D721Med (cell line): ENCODE measurements at places on chromosomes 3 and 15.

DNA sequence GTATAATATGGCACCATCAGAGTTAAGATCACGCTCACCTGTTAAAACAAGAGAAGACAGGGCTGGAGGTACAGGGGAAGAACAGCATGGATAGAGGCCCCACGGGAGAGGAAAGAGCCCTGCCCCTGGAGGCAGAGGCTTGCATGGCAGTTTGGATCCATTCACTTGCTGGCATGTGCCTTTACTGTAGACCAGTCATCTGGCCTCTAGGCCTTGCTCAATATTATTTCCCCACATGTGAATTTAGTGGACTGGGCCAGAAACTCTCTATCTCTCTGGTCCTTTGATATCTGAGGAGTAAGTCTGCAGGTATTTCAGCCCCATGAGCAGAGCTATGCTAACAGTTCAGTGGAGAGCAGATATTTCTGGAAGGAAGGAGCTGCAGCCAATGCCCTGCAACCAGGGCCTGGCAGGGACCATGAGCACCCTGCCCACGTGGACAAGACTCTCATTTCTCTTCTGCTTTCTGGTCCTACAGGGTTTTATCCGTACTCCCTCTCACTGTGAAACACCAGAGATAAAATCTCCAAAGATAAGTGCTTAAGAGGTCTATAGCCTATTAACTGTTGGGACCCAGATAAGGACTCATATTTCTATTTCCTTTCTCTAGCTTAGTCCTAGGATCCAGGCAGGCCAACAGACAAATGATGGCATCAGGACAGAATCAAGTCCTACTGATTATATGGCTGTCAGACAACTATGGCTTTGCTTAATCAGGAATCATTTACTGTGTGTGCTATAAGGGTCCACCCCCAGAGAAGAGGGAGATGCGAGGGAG, 65.0 kb downstream of the CLDN11 start:
- no peak for DNase-seq

GRCh38 chr3:32843510-32844321, 25.9 kb downstream of the TRIM71 start:
- peak; percentile 75 for DNase-seq

GRCh38 chr3:142003291-142003690, 126.8 kb downstream of the ATP1B3 start:
- DNase-seq, result no peak

- DNase-seq, result no peak
Observed at GRCh38 chr3:101719604-101720185, 4.7 kb upstream of the CEP97 start.

GRCh38 chr3:61438253-61439121, 122.9 kb upstream of the PTPRG start:
- no peak for DNase-seq

- no peak for DNase-seq
Observed at GRCh38 chr3:31724651-31725050, 191.9 kb downstream of the STT3B start.

DNA sequence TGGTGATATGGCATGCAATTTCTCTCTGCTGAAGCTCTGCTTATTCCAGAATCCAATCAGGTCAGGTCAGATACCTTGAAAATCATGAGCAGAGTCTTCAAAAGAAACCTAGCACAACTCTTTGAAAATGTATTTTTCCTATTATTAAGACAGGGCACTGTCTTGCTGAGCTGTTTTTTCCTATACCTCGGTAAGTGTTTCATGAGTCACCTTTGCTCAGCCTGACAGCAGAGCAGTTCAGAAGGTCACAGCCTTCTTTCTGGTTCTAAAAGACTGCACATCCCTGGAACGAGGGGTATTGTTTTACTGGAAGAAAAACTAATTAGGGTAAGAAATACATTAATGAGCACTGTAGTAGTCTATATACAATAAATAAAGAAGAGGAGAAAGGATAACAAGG, 422.0 kb downstream of the SOX2 start:
- DNase-seq, result no peak

DNA sequence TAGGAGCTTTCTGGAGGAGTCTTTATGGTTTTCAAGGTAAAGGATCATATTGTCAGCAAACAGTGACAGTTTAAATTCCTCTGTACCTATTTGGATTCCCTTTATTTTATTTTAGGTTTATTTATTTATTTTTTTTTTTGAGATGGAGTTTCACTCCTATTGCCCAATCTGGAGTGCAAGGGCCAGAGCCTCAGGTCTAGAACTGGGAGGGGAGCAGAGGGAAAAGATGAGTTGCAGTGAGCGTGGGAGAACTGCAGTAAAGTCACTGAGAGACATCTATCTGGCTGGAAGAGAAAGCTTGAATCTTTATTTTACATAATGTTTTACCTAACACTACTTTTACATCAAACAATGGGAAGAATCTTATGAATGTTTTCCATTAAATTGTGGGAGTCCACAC, 49.5 kb upstream of the GK5 start:
- no peak for DNase-seq

DNA sequence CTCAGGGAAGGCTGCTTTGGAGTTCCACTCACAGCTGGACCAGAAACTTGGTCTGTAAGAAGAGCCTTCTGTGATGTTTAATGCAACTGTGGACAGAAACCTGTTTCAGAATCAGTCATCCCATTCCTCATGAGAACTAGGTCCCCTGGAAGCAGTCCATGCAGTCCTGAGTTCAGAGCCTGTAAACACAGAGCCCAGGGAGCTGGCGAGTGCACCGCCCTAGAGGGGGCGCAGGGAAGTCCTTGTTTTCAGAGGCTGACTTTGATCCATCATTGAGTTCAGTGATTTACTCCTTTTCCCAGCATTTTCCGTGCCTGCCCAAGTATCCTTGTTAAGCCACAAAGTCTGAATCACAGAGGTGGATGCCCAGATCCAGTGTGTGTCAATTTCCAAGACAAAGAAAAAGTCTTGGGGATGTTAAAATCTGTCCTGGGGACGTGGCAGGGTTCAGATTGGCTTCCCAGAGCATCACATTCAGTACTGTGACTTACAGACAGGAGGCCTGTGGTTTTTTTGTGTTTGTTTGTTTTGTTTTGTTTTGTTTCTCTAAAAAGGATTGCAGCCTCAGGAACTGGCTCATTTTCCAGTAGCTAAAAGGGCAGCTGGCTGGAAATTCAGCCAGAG, 9.8 kb upstream of the TXNRD3 start:
- no peak for DNase-seq

- no peak for DNase-seq
Observed at GRCh38 chr3:139928708-139929505, 6.1 kb upstream of the CLSTN2 start.

- DNase-seq, result no peak
Observed at GRCh38 chr3:197260491-197261163, 37.8 kb downstream of the DLG1 start.

DNA sequence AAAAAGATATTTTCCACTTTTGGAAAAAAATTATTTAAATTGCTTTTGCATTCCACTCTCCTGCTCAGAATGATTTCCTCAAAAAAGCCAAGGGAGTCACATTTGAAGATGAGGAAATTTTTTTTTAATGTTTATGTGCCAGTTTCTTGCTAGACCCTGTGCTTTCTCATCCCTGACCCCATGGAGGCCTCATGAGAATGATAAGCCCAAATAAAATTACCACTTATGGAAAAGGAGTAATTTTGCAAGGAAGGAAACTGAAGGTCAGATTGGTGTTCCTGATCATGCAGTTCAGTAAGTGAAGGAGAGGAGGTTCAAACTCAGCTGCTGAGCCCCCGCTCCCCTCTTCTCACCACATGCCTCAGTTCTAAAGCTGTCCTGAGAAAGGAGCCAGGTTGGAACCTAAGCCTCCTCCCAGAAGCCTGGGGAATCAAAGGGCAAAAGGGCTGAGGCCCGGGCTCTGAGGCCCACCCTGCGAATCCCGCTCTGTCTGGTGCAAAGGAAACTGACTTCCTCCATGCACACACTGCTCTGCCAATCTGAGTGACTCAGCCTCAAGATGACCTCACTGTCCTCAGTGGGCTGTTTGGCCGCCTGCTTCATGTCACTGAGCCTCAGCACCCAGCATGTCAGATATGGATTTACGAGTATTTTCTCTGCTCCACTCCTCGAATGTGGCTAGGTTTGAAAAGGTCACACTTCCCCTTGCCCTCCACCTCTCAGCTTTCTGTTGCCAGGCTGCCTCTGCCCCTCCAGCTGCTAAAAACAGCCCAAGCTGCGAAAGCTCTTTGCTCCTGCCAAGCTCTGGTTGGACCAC, 56.9 kb upstream of the FLNB start:
- DNase-seq, result no peak

GRCh38 chr15:60695713-60696522, 217.0 kb upstream of the ICE2 start:
- no peak for DNase-seq

DNA sequence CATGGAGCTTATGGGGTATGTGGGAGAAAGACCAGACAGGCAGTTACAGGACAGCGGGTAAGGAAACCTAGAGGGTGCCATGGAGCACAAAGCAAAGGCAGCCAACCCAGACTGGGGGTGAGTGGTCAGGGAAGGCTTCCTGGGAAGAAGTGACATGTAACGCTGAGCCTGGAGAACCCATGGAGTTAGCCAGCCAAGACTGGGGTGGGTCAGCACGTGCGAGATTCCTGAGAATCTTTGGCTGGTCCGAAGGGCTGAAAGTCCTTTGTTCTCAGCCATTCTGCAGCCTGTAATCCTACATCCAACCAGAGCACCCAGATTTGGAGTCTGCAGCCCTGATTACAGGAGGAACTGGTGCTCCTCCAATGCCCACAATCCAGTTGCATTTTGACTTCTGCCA, 120.1 kb upstream of the WNT5A start:
- no peak for DNase-seq

GRCh38 chr3:135911110-135911509, 54.4 kb upstream of the PPP2R3A start:
- DNase-seq, result no peak

DNA sequence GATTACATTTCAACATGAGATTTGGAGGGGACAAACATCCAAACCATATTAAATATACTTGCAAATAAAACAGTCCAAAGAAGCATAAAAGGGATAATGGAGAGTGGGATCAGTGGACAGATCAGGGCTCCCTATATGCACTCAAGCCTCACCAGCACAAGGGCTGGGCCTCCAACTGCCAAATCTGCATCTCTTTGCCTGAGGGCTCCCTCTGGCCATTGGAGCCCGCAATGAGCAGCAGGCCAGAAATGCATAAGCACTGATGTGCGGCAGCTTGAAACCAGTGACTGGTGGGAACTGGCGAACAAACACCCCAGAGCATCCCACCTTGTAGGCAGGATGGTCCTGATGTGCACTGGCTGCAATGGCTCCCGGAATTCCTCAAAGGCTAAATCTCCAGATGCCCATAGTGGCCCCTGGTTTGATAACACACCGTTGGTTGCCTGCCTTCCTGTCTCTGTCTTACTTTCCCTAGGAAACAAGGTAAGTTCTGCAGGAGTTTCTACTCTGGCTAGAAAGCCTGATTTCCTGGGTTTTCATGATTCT, 55.9 kb upstream of the POMGNT2 start:
- DNase-seq, result no peak

GRCh38 chr3:36282766-36283165, 97.5 kb upstream of the STAC start:
- no peak for DNase-seq

- no peak for DNase-seq
Observed at GRCh38 chr3:69252631-69253030, 130.2 kb upstream of the LMOD3 start.

GRCh38 chr15:72790302-72790910, 6.8 kb upstream of the ADPGK start:
- no peak for DNase-seq

- DNase-seq, result no peak
Observed at GRCh38 chr3:69359339-69359893, 26.5 kb downstream of the FRMD4B start.

GRCh38 chr15:65286069-65286703, 497 bp downstream of the PARP16 start:
- no peak for DNase-seq

GRCh38 chr3:191901741-191902140, 440.8 kb downstream of the PYDC2 start:
- no peak for DNase-seq

- no peak for DNase-seq
Observed at GRCh38 chr3:18233987-18234716, 191.0 kb downstream of the SATB1 start.

GRCh38 chr3:65186268-65186667, 498.5 kb upstream of the ADAMTS9 start:
- DNase-seq, result no peak

- no peak for DNase-seq
Observed at GRCh38 chr3:36741285-36741684, 23.1 kb downstream of the DCLK3 start.

GRCh38 chr15:51170882-51171633, 76.4 kb upstream of the TNFAIP8L3 start:
- no peak for DNase-seq

DNA sequence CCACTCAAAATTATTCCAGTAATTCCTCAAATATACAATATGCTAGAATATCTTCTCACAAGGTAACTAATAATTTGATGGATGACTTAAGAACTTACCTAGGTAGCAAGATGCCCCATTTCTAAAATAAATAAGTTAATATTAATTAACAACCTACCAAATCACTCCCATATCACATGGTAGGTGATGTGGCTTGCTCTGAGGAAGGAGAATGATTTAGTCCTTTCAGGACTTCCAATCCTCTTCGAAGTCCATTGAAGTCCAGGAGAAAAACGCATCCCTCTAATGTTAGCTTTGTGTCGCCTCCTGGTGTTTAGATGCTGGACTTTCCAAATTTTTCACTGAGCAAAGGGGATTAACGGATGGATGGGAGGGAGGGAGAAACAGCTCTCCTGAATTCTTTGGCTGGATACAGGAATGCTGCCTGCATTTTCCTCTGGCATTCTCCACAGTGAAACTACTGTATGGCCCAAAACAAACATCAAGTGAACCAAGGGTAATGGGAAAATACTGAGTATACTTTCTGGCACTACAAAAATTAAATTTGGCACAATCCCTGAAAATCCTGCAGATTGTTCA, 58.6 kb downstream of the PRICKLE2 start:
- no peak for DNase-seq

DNA sequence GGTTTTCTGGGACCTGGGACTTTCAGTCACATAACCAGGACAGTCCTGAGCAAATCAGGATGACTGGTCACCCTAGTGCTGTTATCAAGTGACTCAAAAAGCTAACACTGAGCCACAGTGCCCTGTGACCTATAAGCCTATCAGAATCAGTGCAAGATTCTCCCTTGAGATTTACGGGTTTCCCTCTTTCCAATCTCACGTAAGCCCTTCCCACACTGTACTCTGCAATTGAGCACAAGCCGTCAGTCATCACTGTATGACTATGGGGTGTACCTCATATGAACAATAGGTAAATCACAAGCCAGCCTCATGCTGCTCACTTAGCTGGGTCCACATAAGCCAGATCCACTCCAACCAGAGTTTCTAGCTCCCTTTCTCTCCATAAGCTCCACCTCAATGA, 21.0 kb upstream of the CLDN18 start:
- DNase-seq, result no peak

- DNase-seq, result no peak
Observed at GRCh38 chr15:26887926-26888666, 21.2 kb downstream of the GABRA5 start.

- DNase-seq, result no peak
Observed at GRCh38 chr3:66312039-66312438, 91.2 kb downstream of the SLC25A26 start.

DNA sequence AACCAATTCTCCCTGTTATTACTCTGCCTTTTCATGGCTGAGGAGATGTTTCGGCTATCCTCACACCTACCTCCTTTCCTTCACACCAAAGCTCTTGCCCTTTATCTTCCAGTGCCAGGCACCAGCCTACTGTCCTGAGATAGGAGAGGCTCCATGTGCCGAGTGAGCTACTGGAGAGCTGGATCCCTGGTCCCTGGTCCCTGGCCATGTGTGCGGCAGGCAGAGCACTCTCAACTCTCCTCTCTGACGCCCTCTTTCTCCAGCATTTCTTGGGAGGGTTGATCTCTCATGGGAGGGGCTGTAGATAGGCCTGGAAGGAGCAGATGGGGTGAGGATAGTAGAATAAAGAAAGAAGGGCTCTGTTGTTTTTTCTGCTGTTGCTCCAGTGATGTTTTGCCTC, 277.1 kb upstream of the UMPS start:
- no peak for DNase-seq
